Panc1 (cell line): ENCODE measurements at places on chromosomes 13 and 19.

GRCh38 chr13:44088411-44088810, 208.7 kb downstream of the LACC1 start:
- no peak for DNase-seq
- no peak overlapping the region for H3K27ac ChIP-seq
- no peaks in the 10 kb centered on the region for H3K36me3 ChIP-seq
- H3K4me3 ChIP-seq = no peak overlapping the region
- no peaks in the 10 kb centered on the region for H3K27me3 ChIP-seq

DNA sequence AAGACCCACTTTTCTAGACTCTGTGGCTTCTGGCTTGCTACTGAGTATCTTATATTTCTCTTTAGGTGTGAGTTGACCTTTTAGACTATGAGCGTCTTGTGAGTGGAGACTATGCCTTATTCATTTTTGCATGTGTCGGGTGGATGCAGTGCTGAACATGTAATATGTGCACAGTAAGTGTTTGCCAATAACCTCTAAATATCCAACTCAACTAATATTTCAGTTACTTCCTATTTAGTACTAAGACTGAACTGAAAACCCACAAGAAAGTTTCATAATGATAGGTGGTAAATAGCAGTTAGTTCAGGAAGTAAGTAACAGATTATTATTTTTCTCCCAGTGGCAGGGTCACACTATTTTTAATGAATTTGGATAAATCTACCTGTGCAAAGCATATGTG, 269.3 kb downstream of the KCNRG start:
- no peak overlapping the region for H3K4me3 ChIP-seq
- 0 out of 2 replicates have a peak overlapping the region, but pooled peaks have one; percentile 23 for H3K27ac ChIP-seq
- DNase-seq = no peak
- no peaks in the 10 kb centered on the region for H3K27me3 ChIP-seq
- H3K36me3 ChIP-seq = no peaks in the 10 kb centered on the region

DNA sequence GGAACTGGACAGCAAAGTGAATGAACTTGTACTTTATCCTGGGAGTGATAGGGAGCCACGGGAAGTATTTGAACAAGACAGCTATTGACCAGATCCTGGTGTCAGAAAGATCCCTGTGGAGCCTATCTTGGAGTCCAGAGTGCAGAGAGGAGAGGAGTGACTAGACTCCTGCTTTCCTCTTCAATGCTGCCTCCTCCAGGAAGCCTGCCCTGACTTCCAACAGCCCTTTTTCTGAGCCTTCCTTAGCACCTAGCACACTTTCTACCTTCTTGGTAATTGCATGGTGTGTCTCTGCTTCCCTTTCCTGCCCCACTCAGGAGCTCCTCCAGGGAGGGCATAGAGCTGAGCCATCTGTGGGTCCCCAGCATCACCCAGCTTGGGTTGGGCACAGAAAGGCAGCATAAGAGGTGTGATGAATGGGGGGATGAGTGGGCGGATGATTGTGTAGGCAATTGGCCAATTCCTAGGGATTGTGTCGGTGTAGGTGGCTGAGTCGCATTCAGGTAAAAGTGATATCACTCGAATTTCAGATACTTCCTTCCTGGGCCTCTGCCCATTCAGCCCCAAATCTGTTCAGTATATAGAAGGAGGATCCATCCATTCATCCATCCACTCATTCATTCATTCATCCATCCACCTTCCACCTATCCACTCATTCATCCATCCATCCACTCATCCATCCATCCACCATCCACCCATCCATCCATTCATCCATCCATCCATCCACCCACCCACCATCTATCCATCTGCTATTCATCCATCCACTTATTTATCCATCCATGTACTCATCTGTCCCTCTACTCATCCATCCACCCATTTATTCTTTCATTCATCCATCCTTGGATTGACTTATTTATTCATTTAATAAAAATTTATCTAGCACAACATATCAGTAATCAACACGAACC, 26.9 kb downstream of the CYP4F22 start:
- DNase-seq = no peak
- no peak overlapping the region for H3K4me3 ChIP-seq
- H3K4me1 ChIP-seq = no peaks in the 10 kb centered on the region
- H3K36me3 ChIP-seq = no peaks in the 10 kb centered on the region
- H3K27me3 ChIP-seq = no peaks in the 10 kb centered on the region
- no peak overlapping the region for H3K27ac ChIP-seq

GRCh38 chr19:7808108-7808507, 21.9 kb upstream of the EVI5L start:
- H3K4me3 ChIP-seq = no peak overlapping the region
- no peak for DNase-seq
- no peaks in the 10 kb centered on the region for H3K4me1 ChIP-seq
- no peaks in the 10 kb centered on the region for H3K36me3 ChIP-seq
- no peak overlapping the region for H3K27ac ChIP-seq

GRCh38 chr13:40485611-40486517, 180.6 kb downstream of the FOXO1 start:
- no peaks in the 10 kb centered on the region for H3K27me3 ChIP-seq

- no peak overlapping the region for H3K27ac ChIP-seq
- H3K4me1 ChIP-seq = no peaks in the 10 kb centered on the region
- H3K27me3 ChIP-seq = no peaks in the 10 kb centered on the region
- DNase-seq = no peak
Observed at GRCh38 chr13:30319130-30319529, 11.8 kb upstream of the KATNAL1 start.

DNA sequence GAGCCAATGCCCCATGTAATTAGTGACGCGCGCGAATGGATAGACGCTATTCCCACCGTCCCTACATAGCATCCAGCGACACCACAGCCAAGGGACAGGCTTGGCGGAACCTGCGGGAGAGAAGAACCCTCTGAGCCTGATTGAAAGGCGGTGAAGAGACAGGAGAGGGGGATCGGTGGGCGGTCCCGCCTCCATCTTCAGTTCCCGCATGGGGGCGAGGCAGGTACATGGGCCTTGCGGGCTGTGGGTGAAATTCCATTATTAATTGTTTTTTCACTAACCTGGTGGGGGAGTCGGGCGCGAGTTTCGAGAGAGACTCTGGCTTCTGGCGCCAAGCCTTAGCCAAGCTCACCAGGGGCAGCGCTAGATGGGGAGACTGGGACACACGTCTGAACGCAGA, 8.4 kb upstream of the TEX101 start:
- H3K27ac ChIP-seq = no peak overlapping the region
- no peaks in the 10 kb centered on the region for H3K27me3 ChIP-seq
- H3K36me3 ChIP-seq = no peaks in the 10 kb centered on the region
- H3K4me1 ChIP-seq = no peaks in the 10 kb centered on the region
- no peak overlapping the region for H3K4me3 ChIP-seq

DNA sequence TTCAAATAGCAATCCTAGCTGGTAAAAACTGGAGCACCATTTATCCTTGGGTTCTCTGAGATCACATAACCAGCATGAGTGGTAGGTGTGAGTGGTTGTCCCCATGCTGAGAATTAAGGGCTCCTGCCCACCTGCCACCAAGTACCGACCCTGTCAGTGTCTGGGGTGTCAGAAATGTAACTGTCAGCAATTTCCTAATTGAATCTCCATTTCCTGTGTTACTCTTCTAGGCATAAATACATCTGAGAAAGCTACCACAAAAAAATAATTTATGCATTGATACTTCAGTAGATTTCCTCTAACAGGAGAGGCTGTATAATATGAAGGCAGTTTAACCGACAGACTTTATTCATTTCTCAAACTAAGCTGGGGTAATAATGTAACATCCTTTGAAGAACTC, 25.1 kb downstream of the CPB2 start:
- DNase-seq = no peak
- H3K36me3 ChIP-seq = no peaks in the 10 kb centered on the region
- no peak overlapping the region for H3K4me3 ChIP-seq
- no peaks in the 10 kb centered on the region for H3K4me1 ChIP-seq
- no peak overlapping the region for H3K27ac ChIP-seq

GRCh38 chr13:30355384-30355699, 48.0 kb upstream of the KATNAL1 start:
- H3K27me3 ChIP-seq = no peaks in the 10 kb centered on the region
- no peak for DNase-seq
- H3K4me3 ChIP-seq = no peak overlapping the region
- no peaks in the 10 kb centered on the region for H3K4me1 ChIP-seq
- no peaks in the 10 kb centered on the region for H3K36me3 ChIP-seq
- no peak overlapping the region for H3K27ac ChIP-seq

- DNase-seq = no peak
- H3K4me1 ChIP-seq = peaks cover 16% of the 10 kb centered on the region
- peaks cover 6% of the 10 kb centered on the region; the same call in 1 of the 2 replicates for H3K36me3 ChIP-seq
- H3K27ac ChIP-seq = peak overlapping the region; percentile 90
Observed at GRCh38 chr19:45508861-45509691, 1.8 kb downstream of the VASP start.

- H3K27ac ChIP-seq = no peak overlapping the region
- no peaks in the 10 kb centered on the region for H3K36me3 ChIP-seq
- H3K4me1 ChIP-seq = no peaks in the 10 kb centered on the region
- no peak overlapping the region for H3K4me3 ChIP-seq
- no peak for DNase-seq
- no peaks in the 10 kb centered on the region for H3K27me3 ChIP-seq
Observed at GRCh38 chr13:83796364-83796763, 85.9 kb downstream of the SLITRK1 start.

- no peaks in the 10 kb centered on the region for H3K36me3 ChIP-seq
- peak overlapping the region; percentile 26 for H3K4me3 ChIP-seq
- H3K27me3 ChIP-seq = no peaks in the 10 kb centered on the region
- H3K4me1 ChIP-seq = no peaks in the 10 kb centered on the region
Observed at GRCh38 chr19:7871437-7872305, 2.5 kb downstream of the PRR36 start.

DNA sequence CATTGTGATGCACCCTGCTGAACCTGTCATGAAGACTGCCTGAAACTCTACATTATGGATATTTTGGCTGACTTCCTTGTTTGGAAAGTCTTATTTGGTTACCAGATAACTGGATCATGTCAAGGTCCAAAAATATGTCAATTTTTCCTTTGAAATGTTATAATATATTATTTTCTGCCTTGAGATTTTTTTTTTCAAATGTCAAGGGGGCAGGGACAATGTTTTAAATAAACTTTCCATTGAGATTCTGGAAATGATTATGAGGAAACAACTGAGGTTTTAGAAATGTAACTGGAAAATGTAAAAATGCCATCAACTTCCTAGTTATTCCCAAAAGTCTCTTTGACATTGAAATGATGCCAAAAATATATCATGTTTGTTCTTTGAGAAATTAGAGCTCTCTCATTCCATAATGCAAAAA, 117.0 kb downstream of the RFC3 start:
- no peak for DNase-seq
- H3K36me3 ChIP-seq = no peaks in the 10 kb centered on the region
- no peaks in the 10 kb centered on the region for H3K27me3 ChIP-seq
- no peak overlapping the region for H3K4me3 ChIP-seq

DNA sequence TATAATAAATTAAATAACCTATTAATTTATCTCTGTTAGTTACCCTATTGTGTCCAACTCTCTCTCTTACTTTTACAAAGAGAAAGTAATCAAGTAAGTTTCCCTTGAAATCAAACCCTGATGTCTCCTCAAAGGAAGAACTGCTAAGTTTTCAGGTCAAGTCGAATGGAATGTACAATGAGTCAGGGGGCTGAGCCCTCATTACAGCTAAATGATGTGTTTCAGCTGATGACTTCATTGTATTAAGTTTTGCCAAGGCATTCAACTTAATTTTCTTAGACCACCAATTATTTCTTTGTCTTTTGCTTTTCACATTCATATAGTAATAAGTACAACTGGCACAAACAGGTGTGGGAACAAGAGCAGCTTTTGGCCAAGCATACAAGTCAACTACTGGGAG, 54.7 kb upstream of the DCT start:
- H3K4me1 ChIP-seq = no peaks in the 10 kb centered on the region
- DNase-seq = no peak
- H3K4me3 ChIP-seq = no peak overlapping the region
- H3K27ac ChIP-seq = no peak overlapping the region

DNA sequence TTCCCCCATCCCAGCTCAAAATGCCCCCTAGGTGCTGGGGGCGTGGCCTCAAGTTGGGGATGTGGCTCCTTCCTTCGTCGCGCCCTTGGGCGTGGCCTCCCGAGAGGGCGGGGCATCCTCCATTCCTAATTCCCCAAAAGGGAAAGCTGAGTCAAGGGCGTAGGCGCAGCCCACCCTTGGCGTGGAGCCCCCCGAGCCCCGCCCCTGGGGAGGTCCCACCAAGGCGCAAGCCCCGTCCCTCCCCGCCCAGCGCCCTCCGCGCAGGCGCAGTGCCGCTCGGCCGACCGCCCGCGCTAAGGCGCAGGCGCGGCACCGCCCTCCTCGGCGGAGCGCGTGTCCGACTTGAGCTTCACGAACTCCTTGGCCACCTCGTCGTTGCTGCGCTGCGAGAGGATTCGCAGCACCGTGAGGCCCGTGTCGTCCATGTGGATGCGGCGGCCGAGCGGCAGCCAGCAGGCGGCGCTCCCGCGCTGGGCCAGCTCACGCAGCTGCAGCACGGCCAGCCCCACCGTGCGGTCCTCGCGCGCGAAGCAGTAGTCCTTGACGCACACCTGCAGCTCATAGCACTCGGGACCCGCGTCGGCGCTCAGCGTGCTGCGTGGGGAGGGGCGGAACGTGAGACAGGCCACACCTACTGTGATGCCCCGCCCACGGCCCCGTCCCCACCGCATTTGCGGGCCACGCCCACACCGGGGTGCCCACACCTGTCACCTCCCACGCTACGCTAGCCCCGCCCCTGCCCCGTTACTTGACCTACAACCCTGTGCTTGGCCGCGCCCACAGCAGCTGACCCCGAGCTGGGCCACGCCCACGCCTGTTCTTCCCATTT, 50.5 kb downstream of the COLGALT1 start:
- no peaks in the 10 kb centered on the region for H3K36me3 ChIP-seq
- H3K27me3 ChIP-seq = no peaks in the 10 kb centered on the region
- peak overlapping the region; percentile 71 for H3K27ac ChIP-seq
- H3K4me3 ChIP-seq = peak overlapping the region; percentile 57

GRCh38 chr13:40666933-40667621, 636 bp upstream of the FOXO1 start:
- no peaks in the 10 kb centered on the region; the same call in 1 of the 2 replicates for H3K36me3 ChIP-seq
- DNase-seq = no peak
- peaks cover 2% of the 10 kb centered on the region; the same call in 1 of the 2 replicates for H3K27me3 ChIP-seq
- H3K4me3 ChIP-seq = peak overlapping the region; percentile 53
- H3K4me1 ChIP-seq = no peaks in the 10 kb centered on the region; the same call in 1 of the 2 replicates

DNA sequence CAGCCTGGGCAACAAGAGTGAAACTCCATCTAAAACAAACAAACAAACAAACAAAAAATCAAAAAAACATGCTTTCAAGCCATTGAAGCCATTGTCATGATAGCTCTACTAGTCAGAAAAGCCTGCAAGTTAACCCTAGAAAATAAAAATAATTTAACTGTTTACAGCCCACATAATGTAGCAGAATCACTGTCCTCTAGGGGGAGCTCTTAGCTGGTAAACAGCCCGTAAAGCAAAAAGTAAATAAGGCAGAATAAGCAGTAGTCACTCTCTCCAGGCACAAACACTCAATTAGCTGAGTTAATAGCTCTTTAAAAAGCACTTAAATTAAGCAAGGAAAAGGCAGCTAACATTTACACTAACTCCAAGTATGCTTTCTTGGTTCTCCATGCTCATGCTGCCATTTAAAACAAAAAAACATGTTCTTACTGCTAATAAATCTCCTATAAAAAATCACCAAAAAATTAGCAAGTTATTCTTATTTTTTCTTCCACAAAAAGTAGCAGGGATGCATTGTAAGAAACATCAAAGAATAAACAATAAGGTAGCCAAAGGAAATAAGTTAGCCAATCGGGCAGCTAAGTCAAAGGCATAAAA, 11.3 kb downstream of the LILRB4 start:
- no peaks in the 10 kb centered on the region for H3K36me3 ChIP-seq
- H3K4me1 ChIP-seq = no peaks in the 10 kb centered on the region
- no peak overlapping the region for H3K27ac ChIP-seq
- no peak overlapping the region for H3K4me3 ChIP-seq
- peaks cover 25% of the 10 kb centered on the region for H3K27me3 ChIP-seq

- H3K4me1 ChIP-seq = no peaks in the 10 kb centered on the region
- no peaks in the 10 kb centered on the region for H3K36me3 ChIP-seq
- H3K4me3 ChIP-seq = no peak overlapping the region
- no peak overlapping the region for H3K27ac ChIP-seq
Observed at GRCh38 chr13:35765366-35765765, 288.9 kb upstream of the MAB21L1 start.
